ENCODE measurements at places on chromosomes 4 and X. TPM values are rescaled to one million over a fixed set of nuclear protein-coding genes. Genes with fewer than 3 reads are reported as not detected.

The DHRSX gene
- total RNA-seq: 27.3 TPM

- H3K36me3 ChIP-seq: no peaks in the 10 kb centered on the region
- no peak overlapping the region for H3K4me3 ChIP-seq
- no peaks in the 10 kb centered on the region for H3K4me1 ChIP-seq
- H3K27ac ChIP-seq: no peak overlapping the region
Observed at GRCh38 chr4:82721819-82722423, 76.7 kb downstream of the SCD5 start.

DNA sequence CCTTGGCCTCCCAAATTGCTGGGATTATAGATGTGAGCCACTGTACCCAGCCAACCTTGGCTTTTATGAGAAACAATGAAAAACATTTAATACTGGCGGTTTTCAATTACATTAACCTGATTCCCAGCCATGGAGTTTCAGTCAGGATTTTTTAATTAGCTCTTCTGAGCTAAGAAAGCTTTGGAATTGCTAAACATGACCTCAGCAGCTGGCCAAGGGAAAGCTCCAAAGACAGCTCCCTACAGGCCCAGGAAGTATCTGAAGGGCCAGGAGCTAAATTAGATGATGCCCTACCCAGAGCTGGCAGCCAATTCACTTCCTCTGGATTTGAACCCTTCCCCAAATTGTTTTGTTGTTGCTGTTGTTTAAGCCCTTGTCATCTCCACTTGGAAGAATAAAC is 26.5 kb upstream of the FUNDC1 start:
- DNase-seq: no peak
- no peak overlapping the region for H3K27ac ChIP-seq
- no peaks in the 10 kb centered on the region for H3K27me3 ChIP-seq

The BEX4 gene
- 2.0 TPM for total RNA-seq

GRCh38 chrX:103464072-103464773 is 55.1 kb downstream of the RAB40A start:
- H3K4me1 ChIP-seq: no peaks in the 10 kb centered on the region
- H3K4me3 ChIP-seq: no peak overlapping the region
- H3K27me3 ChIP-seq: no peaks in the 10 kb centered on the region
- no peaks in the 10 kb centered on the region for H3K36me3 ChIP-seq

GRCh38 chr4:87078987-87079486 is 141.4 kb downstream of the KLHL8 start:
- DNase-seq: no peak
- H3K27me3 ChIP-seq: no peaks in the 10 kb centered on the region
- no peak overlapping the region for H3K4me3 ChIP-seq
- H3K4me1 ChIP-seq: peaks cover 6% of the 10 kb centered on the region
- no peaks in the 10 kb centered on the region for H3K36me3 ChIP-seq
- no peak overlapping the region for H3K27ac ChIP-seq

DNA sequence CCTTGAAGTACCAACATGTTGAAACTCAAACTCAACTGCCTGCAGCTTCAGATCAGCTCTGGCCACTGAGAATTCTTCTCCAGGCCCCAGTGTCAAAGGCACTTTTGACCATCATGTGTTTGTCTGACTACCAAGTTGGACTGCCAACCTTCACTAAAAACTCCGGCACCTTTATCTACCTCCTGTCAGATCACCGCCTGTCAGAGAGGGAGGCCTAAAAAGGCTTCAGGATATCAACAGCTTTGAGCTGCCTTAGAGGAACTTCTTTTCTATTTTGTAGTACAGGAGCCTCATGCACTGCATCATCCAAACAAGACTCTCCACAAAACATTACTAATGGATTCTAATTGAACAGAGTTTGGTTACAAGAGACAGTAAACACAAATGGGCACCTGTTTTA is 2.8 kb downstream of the ACSL1 start:
- no peaks in the 10 kb centered on the region for H3K36me3 ChIP-seq
- DNase-seq: no peak
- no peaks in the 10 kb centered on the region for H3K27me3 ChIP-seq
- H3K4me1 ChIP-seq: peaks cover 41% of the 10 kb centered on the region

The MAGEC2 gene
- total RNA-seq: not detected

The CRMP1 gene
- 0.42 TPM for total RNA-seq

The SH3D19 gene
- total RNA-seq: 22.2 TPM

The C4orf36 gene
- not detected for total RNA-seq

The CRLF2 gene
- not detected for total RNA-seq

The TMSB15B gene
- total RNA-seq: 0.08 TPM

- H3K27me3 ChIP-seq: no peaks in the 10 kb centered on the region
- H3K4me3 ChIP-seq: no peak overlapping the region
- no peaks in the 10 kb centered on the region for H3K4me1 ChIP-seq
- no peak overlapping the region for H3K27ac ChIP-seq
- H3K36me3 ChIP-seq: no peaks in the 10 kb centered on the region
Observed at GRCh38 chr4:173684223-173684622, 154.2 kb upstream of the HAND2 start.

DNA sequence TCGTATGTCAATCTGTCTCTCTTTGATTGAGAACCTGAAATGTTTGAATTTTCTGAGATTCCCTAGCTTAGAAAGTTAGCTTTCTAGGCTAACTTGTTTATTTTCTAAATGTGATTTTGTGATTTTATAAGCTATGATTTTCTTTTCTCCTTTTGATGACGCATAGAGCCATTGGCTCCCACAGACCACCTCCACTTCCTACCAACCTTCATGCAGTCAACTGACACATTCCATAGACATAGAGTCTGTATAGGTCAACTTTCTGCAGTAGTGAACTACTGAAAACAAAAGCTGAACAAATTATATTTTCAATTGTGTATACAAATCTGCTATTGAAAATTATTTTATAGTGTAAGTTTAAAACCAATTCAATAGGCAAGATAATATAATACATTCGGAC is 2.8 kb upstream of the SULT1B1 start:
- no peak for DNase-seq
- no peak overlapping the region for H3K4me3 ChIP-seq
- no peaks in the 10 kb centered on the region for H3K36me3 ChIP-seq
- H3K27me3 ChIP-seq: no peaks in the 10 kb centered on the region
- no peak overlapping the region for H3K27ac ChIP-seq

Measured in liver (tissue), 10 donors.